NCI-H345 (cell line): ENCODE measurements at places on chromosomes 2 and 18.

GRCh38 chr2:127423880-127424279, 5.7 kb downstream of the PROC start:
- DNase-seq = no peak

- DNase-seq = no peak
Measured at GRCh38 chr2:168814939-168815907, 12.8 kb downstream of the NOSTRIN start.

DNA sequence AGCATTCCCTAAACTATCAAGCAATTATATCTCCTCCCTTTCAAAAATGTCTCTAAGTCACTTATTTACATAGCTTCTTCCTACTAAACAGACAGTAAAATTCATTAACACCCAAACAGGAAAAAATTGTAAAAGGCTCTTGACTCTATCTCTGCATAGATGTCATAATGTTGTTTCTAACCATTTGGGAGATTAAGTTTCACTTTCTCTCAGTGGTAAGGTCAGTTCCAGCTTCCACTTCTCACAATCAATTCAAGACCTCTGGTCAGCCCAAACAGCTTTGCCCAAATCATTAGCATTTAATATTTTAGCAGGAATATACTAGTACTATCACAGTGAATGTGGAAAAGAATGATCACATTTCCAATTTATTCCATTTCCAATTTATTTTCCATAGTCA, 374.3 kb upstream of the MC4R start:
- DNase-seq = no peak

DNA sequence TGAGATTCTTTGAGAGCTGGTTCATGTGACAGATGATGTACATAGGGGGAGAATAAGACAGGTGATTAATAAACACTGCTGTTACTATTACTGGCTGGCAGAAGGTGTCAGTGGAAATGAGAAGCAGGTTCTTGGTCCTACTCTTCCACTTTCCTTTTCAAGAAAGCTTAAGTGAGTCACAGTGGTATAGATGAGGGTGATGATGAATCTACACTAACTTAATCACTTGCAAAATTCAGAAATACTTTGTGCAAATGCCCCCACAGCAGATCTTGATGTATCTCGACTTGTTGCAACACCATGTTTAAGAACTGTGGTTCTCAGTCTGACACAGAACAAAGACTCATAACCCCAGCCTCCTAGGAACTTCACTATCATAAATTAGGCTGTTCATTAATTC, 35.9 kb upstream of the MGAT5 start:
- DNase-seq = no peak

- DNase-seq = peak; percentile 35
Measured at GRCh38 chr18:48777026-48777743, 173.6 kb downstream of the SMAD7 start.

DNA sequence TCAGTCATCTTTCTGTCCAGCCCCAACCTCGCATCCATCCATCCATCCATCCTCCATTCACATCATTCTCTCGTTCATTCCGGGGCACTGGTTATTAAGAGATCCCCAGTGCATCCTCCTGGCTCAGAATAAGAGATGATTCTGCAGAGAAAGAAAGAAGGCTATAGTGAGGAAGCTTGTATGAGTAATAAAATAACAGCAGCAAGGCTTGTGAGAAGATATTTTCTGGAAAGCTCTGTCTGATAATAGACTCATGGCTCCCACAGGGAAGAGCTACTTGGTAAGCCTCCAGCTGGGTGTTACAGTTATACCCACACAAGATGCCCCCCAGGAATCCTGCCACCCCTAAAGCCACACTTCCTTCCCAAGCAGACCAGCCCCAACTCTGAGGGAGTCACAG, 143.2 kb downstream of the MTCL1 start:
- no peak for DNase-seq

- peak; percentile 8 for DNase-seq
Measured at GRCh38 chr18:47981320-47981719, 50.9 kb upstream of the SMAD2 start.

DNA sequence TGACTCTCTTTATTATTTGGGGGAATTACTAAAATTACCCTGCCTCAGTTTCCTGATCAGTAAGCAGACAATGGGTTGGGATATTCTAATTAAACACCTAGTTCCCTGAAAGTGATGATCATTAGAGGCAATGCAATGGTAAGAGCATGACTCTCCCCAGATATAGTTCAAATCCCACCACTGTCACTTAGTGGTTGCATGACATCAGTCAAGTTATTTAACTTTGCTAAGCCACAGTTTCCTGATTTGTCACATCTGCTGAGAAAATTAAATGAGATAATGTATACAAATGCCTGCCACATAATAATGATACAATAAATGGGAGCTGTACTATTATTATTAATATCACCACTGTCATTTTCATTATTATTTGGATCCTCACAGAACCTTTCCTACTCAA, 29.9 kb downstream of the ZEB2 start:
- DNase-seq = no peak

DNA sequence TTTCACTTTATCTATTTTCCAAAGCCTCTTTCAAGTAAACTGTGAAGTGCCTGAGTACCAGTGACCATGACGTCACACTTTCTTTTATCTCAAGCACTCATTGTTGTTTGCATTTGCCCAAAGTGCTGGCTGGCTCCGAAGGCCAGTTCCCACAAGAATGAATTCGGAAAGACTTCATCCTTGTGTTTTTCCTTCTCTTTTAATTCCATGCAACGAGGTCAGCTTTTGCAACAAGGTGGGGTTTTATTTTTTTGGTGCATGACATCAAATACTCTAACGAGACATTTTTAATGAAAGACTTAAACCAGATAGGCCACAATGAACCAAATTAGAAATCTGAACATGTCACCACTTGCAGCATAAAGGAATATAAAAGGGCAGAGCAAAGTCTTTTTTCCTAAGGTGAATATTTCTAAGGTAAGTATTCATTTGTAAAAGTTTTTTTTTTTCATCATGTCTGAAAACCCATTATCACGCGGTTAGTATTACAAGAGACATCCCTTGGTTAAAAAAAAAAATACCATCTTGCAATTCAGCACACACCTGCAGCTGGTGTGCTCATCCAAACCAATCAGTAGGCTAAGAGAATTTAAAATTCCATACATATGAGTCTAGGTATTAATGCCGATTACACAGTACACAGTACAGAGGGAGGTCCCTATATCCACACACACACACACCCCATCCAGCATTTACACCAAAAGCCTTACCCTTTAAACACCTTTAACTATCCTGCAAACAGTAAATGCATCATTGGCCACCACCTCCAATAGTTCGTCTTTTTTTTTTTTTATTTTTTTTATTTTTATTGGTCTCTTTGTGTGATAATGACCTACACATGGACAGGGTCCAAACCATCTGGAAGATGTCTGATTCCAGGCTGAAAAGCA, 2.3 kb downstream of the ARL4C start:
- DNase-seq = peak; percentile 80

- DNase-seq = no peak
Measured at GRCh38 chr2:150410809-150411208, 76.7 kb downstream of the RND3 start.

DNA sequence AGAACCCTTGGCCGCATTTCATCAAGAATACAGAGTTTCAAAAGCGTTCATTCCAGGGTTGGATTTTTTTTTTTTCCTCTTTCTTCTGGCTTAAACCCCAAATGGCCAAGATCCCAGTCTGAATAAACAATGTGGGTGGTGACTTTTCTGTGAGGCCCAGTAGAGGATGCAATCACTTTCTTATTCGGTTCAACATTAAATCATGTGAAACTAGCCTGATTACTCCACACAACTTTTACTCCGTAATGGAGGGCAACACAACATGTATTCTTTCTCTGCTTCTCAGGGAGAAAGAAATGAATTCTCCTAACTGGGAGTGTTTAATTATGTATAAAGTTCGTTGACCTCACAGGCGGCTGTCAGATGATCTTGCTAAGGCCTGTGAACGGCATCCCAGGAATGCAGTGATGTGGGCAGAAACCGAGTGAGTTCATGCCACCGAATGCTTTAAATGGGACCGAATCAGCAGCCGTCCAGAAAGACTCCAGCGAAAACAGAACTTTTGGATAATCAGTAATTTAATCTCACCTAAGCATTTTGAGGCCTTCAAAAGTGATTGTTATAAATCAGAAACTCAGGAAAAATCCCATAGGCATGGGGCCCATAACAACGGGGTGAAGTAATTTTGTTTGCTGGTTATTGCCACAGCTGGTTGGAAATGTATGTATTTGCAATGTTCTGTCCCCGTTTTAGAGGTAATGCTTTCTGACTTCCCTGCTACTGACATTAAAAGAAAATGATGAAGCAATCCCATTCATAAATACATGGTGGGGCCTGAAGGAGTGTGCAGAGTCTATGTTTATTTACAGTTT, 81.5 kb downstream of the BCL2 start:
- DNase-seq = no peak

DNA sequence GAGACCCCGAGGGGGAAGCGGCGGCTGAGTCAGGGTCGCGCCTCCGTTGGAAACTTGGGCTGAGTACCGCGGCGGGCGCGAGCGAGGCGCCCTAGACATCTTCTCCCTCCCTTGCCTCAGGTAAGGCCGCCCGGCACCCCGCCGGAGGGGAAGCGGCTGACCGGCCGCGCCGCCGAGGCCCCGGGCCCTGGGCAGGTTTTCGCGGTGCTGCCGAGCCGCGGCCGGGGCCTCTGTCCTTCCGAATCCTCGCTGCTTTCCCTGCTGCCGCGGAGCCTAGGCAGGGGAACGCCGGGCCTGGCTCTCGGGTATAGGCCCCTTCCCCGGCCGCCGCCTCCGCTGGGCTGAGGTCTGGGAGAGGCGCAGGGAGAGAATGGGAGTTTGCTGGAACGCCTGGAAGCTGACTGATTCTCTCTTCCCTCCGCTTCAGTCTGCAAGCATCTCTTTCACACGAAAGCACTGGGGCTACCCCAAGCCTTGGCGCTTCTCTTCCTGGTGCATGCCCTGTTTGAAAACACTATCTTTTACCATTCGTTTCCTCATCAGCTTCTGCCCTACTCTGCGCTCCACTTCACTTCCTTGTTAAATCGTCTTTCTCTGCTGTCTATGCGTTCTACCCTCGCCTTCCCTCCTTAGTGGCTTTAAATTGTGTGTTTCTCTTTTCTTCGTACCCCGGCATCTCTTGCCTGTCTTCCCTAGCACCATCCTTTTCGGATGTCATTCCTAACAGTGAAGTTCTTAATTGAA, 652 bp downstream of the PPM1B start:
- peak; percentile 33 for DNase-seq

- DNase-seq = no peak
Measured at GRCh38 chr2:31168291-31168690, 30.1 kb upstream of the GALNT14 start.

- DNase-seq = no peak
Measured at GRCh38 chr2:107148055-107148454, 262.1 kb upstream of the ST6GAL2 start.

- DNase-seq = peak; percentile 46
Measured at GRCh38 chr2:94956797-94957391, 68.6 kb upstream of the MAL start.

GRCh38 chr18:58847383-58848071, 17.1 kb upstream of the ZNF532 start:
- no peak for DNase-seq

- no peak for DNase-seq
Measured at GRCh38 chr2:64745562-64745961, 91.8 kb upstream of the SERTAD2 start.

GRCh38 chr18:53422896-53423295, 801.6 kb downstream of the MBD2 start:
- peak; percentile 24 for DNase-seq

DNA sequence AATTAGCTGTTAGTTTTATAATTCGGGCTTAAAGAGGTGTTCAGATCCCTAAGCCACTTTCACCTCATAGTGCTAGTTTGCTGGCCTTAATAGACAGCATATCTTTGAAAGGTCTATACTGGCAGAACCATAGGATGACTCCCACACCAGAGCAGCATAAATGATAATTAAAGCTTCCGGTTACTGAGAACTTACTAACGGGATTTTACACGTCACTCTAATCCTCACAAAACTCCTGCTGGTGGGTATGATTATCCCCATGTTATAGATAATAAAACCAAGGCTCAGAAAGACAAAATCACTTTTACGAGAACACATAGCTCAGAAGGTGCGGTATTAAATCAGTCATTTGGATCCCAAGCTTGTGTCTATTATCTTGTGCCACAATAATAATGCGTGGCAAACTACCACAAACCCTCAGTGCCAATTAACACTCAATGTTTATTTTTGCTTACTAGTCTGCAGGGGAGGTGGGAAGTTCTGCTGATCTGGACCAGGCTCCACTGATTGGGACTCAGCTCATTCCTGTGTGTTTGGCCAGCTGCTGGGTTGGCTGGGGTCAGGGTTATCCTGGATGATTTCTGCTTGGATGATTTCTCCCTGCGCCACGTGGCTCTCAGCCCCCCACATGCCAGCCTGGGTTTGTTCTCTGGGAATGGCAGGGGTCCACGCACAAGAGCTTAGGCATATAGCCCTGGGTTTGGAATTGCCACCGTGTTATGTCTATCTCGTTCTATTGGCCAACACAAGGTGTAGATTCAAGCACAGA, 62.3 kb downstream of the TRIB2 start:
- DNase-seq = no peak

GRCh38 chr2:200477667-200478131, 32.2 kb downstream of the KCTD18 start:
- DNase-seq = no peak

- DNase-seq = no peak
Measured at GRCh38 chr2:52916981-52917380, 850.6 kb upstream of the CHAC2 start.

- no peak for DNase-seq
Measured at GRCh38 chr2:143148757-143149156, 19.5 kb downstream of the ARHGAP15 start.

GRCh38 chr18:79974025-79974654, 9.7 kb downstream of the HSBP1L1 start:
- no peak for DNase-seq

DNA sequence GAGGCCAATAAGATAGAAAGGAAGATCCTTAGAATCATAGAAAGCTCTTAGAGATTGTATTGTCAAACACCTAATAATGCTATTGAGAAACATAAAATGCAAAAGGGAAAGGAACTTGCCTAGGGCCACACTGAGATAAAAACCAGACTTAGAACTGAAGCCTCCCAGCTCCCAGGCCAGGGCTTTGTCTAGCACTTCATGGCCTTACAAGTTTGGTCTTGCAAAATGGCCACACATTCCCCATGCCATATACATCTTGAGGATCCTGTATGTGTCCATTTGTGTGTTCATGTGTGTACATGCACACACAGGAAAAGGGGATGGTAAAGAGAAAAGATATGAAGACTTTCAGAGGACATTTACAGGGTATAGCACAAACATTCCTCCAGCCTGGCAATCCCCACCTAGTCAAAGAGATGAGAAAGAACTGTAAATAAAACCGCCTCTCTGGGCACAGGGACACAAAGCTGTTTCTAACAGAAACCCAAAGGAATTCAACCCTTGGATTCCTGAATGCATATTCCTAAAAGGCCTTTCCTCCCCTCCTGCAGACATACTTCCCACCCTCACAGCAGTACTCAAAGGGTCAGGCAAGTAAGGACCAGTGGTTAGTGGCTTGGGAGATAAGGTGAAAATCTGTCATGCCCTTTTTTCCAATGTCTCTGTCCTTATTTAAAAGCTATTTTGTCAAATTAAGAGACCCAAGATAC, 99.7 kb upstream of the KLHL29 start:
- DNase-seq = no peak
